NCI-H82 (cell line): ENCODE measurements at places on chromosomes 4 and X.

DNA sequence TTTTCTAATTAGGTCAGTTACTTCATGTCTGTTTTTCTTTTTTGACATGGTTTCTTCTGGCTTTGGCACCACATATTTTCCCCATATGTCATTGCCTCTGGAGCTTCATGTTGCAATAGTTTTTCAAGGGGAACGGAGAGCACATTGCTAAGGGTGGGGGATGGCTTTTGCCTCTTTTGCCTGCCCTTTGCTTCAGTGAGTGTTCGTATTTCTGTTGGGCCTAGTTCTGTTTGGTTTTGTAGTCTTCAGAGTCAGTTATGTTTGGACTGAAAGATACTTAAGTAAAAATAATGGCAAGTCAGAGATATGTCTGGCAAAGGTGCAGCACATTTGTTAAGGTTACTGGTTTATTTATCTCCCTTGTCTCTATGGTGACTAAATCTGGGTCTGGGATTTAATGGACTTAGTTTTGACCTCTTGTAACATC, 29.1 kb downstream of the FHL1 start:
- no peak for DNase-seq

DNA sequence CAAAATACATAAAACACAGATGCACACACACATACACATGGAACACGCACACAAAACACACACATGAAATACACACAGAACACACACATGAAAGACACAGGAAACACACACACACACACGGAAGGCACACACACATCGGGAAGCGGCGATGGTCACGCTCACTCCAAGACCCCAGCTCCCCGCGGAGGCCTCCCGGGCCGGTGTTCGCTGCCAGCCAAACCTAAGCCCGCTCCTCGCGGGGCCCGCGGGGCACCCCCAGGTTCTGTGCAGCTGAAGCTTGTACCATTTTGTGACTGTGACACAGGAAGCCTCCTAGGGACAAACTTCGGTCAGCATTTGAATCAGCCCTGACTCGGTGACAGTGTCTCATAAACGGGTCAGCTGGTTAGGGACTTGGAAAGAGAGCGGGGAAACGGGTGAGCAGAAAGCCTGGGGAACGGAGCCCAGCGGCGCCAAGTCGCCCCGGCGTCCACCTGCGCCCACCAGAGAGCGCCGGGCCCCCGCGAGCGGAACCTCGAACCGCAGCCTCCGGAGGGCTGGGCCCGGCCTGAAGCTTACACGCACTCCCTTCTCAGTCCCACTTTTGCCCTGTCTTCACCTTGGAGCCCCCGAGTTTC, 32.1 kb downstream of the F11 start:
- DNase-seq = no peak

DNA sequence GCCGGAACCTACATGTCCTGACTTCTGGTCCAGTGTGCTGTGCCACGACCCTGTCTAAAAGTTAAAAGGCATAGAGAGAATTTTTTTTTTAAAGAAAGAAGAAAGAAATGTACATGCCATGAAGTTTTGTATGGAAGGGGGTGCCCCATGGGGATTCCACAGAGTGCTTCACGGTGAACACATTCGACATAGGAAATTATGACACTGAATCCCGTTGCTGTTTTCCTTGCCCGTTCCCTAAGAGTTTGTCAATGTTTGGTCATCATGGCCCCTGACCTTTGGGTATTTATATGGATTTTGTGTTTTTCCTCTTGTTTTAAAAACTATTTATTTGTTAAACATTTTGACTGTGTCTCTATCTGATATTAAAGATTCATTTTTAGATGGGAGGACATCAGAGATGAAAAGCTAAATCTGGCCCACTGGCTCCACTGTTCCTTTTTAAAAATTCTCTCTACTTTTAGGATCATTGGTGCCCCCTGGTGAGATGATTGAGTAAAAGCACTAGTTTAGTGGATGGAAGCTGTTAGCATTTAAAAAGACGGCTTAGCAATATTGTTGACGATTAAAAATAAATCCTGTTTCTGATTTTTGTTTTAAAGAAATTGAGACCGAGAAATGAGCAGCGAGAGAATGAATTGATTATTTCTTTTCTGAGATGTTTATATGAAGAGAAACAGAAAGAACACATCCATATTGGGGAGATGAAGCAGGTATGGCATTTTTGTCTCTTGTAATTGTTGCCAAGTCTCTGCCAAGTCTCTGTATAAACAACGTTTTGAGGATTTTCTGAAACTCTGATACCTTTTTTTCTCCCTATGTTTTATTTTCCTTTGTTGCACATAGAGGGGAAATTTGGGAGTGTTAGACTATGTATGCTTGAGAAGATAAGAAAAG, 75.0 kb downstream of the PTTG2 start:
- DNase-seq = peak; percentile 73

DNA sequence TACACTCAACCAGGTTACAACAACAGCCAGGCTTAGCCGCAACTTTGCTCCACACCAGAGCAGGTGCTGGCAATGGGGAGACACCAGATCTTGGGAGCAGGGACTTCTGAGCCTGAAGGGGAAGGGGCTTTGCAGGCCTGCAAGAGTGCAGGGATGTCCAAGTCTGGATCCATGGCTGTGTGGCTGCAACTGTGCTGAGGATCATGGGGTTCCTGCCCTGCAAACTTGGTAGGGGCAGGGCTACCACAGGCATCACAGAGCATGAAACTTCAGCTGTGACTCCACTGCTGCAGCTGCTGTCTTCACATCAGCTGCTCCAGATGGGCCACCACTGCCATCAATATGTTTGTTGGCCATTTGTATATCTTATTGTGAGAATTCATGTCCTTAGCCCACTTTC, 340.4 kb downstream of the FSTL5 start:
- DNase-seq = no peak

GRCh38 chrX:7993873-7994272, 66.7 kb upstream of the PNPLA4 start:
- DNase-seq = no peak

- no peak for DNase-seq
Observed at GRCh38 chr4:48069026-48069425, 52.5 kb downstream of the NIPAL1 start.

DNA sequence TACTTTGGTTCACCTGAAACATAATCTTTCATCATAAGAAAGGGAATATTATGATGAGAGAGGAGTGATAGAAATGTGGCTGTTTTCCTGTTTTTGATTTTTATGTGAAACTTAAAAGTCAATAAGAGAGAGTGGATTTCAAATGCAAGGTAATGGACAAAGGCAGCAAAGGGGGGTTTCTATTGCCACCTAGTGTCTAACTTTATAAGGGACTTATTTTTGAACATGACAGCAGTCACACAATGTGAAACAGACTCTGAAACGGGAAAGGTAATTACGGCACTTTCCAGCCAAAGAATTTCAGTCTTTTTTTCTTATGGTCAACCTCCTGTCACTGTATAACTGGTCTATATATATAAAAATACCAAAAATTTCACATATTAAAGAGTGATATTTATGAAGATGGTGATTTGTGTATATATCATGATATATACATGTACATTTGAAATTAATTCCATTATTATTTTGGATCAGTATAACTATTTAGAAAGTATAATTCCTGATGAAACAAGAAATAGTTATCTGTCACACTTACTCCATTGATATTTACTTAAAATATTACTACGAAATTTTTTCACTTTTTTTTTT, 127.1 kb downstream of the FBXO8 start:
- peak; percentile 51 for DNase-seq

GRCh38 chrX:69285401-69285877, 120.2 kb upstream of the PJA1 start:
- DNase-seq = peak; percentile 49

DNA sequence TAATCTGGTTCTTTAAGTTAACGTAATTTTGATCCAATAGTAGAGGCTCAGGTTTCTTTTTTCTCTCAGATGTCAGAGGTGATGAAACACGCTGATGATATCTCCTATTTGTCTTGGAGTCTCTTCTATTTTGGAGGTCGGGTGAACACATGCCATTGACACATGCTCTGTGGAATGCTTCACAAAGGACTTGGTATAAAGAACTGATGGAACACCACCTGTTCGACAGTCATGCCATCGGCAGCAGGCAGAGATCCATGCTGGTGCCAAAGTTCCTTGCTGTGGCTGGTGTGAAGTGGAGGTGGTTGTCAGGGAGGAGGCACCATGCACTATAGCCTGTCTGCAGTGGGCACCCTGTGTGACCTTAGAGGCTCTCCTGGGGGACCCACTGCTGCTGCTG, 94.9 kb downstream of the ATP8A1 start:
- DNase-seq = no peak

DNA sequence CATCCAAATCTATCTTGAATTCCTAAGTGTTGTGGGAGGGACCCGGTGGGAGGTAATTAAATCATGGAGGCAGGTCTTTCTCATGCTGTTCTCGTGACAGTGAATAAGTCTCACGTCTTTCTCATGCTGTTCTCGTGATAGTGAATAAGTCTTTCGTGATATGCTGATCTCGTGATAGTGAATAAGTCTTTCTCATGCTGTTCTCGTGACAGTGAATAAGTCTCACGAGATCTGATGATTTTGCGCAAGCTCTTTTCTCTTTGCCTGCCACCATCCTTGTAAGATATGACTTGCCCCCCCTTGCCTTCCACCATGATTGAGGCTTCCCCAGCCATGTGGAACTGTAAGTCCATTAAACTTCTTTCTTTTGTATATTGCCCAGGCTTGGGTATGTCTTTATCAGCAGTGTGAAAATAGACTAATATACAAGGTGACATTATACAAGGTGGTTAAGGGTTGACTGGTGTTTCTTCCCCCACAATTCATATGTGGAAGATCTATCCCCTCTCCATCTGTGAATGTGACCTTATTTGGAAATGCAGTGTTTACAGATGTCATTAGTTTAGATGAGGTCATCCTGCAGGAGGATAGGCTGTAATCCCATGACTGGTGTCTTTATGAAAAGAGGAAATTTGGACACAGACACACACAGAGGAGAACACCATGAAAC, 27.6 kb downstream of the ARSD start:
- peak; percentile 30 for DNase-seq

- no peak for DNase-seq
Observed at GRCh38 chr4:8597319-8597718, 4.8 kb downstream of the CPZ start.

DNA sequence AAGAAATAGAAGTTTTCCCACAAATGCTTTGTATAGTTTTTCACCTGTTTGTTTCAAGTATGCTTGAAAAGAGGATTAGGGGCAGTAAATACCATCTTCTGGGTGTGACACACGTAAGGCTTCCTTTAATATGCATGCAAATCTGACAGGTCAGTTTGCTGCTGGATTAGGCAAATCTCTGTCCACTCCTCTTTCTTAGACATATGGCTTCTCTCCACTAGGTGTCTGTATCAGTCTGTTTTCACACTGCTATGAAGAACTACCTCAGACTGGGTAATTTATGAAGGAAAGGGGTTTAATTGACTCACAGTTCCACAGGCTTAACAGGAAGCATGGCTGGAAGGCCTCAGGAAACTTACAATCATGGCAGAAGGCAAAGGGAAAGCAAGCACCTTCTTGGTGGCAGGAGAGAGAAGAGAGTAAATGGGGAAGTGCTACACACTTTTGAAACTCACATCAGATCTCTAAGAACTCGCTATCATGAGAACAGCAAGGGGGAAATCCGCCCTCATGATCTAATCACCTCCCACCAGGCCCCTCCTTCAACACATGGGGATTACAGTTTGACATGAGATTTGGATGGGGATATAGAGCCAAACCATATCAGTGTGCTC, 66.9 kb downstream of the TAB3 start:
- DNase-seq = peak; percentile 60

- DNase-seq = no peak
Observed at GRCh38 chrX:108396188-108396891, 41.9 kb downstream of the COL4A6 start.

GRCh38 chrX:103092942-103093341, at the start of gene NXF3:
TSS of gene NXF3 (minus strand) at chrX:103093143. CDS start at chrX:103093023, 120 bp downstream.
- DNase-seq = no peak

- DNase-seq = no peak
Observed at GRCh38 chr4:10977534-10977933, 293.0 kb upstream of the CLNK start.

DNA sequence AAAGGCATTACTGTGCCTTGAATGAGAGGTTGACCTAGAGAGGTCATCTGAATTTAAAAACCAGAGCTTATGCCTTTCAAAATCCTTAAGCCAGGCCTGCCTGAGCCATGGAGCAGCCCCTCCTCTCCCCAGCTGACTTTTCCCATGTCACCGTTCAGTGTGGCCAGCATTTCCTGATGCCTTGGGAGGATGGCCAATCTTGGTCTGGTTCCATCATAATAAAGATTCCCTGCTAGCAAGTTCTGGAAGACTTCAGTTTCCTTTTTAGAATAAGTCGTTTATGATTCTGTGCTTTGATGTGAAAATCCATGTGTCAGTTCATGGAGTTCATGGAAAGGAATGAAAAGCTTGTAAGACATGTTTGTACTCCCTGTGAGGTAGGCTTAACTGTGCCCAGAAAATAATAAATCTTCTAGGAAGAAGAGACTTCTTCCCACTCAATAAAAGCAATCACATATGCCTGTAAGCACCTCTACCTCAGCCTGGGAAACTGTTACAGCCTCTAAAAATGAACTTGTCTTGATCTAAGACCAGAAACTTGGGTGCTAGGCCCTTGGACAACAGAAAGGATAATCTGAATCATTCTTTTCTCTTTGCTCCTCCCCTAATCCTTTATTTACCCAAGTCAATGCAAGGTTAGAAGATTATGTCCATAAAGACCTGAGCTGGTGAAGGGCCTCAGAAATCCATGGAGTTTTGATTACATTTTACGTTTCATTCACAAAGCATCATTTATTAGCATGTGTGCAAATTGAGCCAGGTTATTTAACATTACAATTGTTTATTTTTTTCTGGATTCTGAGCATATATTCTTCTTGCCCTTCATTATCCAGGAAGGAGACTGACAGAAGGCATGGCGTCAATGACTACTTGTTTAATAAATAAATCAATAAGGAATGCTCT, 84.0 kb upstream of the TBC1D9 start:
- peak; percentile 42 for DNase-seq

DNA sequence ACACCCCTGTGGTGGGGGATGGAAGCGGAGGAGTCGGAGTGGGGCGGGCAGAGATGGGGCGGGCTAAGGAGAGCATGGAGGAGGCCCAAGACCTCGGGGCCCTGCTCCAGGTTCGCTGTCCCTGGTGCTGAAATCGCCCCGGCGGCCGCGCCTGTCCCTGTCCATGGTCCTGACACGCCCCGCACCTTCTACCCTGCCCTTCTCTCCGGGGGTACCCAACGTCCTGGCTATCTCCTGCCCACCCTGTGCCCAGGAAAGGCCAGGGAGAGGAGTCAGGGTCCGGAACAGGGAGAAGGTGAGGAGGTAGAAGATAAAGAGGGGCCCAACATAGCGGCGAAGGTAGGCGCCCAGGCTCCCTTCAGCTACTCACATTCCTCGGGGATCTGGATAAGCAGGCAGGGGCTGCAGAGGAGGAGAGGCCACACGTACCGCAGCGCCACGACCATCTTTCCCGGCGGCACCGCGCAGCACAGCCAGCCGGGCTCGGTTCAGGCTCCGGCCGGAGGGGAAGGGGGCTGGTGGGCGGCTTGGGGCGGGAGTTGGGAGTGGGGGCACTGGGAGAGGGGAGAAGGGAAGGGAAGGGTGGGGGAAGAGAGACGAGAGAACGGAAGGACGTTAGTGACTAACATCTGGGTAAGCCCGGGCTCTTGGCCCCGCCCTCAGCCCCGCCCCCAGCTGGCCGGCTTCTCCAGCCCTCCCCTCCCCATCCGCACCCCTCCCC, 10.4 kb downstream of the L1CAM start:
- DNase-seq = peak; percentile 77
